Stimulated activated CD8-positive, alpha-beta memory T cell treated with anti-CD3 and anti-CD28 coated beads, Interleukin-12 subunit alpha, Interleukin-12 subunit beta, amount 100 ng/mL, for 1 hour (primary cell): ENCODE measurements at places on chromosomes 1 and 21.

DNA sequence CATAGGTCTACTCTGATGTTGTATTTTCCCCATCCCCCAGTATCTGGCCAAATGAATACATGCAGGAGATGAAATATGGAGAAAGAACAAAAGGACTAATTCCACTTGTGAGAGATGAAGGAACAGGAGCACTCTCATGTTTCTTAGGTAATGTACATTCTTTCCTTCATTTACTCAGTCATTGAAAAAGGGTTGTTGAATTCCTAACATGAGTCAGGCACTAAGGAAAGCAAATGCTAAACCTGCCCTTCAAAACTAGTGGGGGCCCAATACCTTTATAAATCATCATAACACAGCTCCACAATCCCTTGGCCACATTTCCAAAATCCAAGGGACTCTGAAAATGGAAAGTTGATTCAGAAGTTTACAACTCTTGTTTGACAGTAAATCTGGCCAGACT lies 94.3 kb downstream of the DIRAS3 start:
- no peak for DNase-seq

DNA sequence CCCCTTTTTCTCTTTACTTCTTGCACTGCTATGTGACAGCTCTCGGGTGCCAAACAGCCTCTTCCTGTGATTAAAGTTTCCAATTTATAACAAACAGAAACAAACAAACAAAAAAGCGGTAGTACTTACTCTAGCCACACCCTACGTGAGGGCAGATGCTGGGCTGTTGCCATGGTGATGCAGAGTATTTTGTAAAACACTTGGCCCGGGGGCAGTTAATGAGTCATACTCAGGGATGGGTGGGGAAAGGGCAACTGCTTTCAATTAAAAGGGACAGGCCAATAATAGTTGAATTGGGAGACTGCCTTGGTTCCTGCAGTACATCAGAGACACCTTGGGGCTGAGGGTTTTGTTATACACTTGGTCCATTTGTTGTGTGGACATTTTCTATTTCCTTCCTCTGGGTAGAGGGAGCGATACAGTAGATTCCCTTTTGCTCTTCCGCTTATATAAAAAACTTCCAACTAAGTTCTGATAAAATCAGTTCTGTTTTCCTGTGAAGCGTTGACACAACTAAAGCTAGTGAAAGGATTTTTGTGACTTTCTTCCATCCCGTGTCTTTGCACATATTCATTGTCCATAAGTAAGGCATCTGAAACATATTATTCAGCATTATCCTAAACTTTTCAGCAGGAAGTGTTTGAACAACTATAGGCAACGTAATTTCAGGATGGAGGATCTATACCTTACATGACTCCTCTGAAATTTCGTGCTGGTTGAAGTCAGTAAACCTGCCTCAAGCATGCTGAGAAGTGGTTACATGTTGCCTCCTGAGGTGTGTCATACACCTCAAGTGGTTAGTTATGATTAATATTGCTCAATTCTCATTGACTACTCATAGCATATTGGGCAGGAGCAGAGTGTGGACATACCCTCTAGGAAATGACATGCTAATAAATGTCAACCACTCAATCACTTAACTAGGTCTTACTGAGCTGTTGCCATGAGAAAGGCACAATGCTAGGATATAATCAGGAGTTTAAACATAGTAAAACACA lies 36.7 kb upstream of the THEM4 start:
- peak; percentile 77 for DNase-seq

- DNase-seq = no peak
Measured at GRCh38 chr21:39612233-39613040, at the start of gene B3GALT5. Gene B3GALT5 (plus strand): TSS chr21:39612940. CDS start chr21:39660560, 47,620 bp downstream.

- DNase-seq = no peak
Measured at GRCh38 chr1:59434336-59434735, 137.4 kb downstream of the FGGY start.

DNA sequence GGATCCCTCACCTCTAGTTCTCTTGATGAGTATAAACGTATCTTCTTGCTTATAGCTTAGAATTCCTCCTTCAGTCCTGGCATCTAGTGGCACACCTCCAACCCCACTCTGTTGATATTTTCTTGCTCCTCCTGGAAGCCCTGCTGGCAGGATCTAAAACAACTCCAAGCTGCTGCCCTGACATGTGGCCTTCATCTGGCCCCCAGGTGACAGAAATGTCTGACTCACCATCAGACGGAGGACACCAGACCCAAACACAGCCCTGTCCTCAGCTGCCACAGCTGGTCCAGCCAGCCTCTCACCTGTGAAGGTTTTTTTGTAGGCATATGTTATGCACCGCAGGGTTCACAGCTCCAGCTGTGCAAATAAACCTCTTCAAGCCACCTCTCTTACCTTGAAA lies 53.4 kb downstream of the KRTAP19-8 start:
- no peak for DNase-seq

DNA sequence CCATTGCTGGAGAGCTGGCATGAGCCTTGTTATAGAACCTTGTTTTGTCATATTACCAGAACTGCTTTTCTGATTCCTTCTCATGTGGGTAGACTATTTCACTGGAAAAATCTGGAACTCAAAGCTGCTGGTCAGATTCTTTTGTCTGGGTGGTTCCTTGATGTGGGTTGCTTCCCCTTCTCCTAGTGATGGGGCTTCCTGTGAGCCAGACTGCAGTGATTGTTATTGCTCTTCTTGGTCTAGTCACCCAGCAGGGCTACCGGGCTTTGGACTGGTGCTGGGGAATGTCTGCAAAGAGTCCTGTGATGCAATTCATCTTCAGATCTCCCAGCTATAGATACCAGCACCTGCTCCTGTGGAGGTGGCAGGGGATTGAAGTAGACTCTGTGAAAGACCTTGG lies 59.4 kb downstream of the GPR137B start:
- DNase-seq = no peak

- no peak for DNase-seq
Measured at GRCh38 chr1:162072740-162073139, 3.2 kb downstream of the NOS1AP start.

DNA sequence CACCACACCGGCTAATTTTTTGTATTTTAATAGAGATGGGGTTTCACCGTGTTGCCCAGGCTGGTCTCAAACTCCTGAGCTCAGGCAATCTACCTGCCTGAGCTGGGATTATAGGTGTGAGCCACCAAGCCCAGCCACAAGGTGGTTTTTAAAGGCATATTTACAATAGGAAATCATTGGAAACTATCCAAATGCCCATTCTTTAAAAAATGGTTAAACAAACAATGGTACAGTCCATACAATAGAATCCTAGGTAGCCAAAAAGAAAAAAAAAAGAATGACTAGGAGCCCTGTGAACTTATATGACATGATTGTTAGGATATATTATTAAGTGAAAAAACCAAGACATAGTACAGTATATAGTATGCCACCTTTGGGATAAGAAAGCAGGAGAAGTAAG lies 5.3 kb downstream of the ATP2B4 start:
- DNase-seq = no peak

GRCh38 chr1:81470275-81470674 lies 330.5 kb upstream of the ADGRL2 start:
- no peak for DNase-seq

DNA sequence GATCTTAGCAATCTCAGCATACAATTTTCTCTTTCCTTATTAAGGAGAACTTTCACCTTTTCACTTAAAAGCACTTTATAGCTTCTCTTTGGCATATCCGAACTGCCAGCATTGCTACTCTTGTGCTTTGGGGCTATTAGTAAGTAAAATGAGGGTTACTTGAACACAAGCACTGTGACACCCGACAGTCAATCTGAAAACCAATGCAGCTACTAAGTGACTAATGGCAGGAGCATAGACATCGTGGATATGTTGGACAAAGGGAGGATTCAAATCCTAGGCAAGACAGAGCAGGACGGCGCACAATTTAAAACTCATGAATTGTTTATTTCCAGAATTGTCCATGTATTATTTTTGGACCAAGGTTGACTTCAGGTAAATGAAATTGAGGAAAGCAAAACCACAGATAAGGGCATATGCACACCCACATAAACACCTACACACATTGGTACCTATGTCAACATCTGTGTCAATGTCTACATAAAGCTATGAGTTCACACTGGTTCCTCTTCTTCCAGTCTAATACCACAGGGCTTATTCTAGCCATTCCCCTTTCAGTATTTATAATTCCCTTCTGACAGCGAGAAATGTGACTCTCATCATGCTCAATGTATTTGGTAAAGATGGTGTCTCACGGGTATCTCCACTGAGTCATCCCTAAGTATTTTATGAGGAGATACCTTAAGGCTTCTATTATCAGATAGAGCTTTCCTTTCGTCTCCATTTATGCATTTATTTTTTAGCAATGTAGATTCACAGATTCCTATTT lies 75.3 kb upstream of the RALGPS2 start:
- no peak for DNase-seq

DNA sequence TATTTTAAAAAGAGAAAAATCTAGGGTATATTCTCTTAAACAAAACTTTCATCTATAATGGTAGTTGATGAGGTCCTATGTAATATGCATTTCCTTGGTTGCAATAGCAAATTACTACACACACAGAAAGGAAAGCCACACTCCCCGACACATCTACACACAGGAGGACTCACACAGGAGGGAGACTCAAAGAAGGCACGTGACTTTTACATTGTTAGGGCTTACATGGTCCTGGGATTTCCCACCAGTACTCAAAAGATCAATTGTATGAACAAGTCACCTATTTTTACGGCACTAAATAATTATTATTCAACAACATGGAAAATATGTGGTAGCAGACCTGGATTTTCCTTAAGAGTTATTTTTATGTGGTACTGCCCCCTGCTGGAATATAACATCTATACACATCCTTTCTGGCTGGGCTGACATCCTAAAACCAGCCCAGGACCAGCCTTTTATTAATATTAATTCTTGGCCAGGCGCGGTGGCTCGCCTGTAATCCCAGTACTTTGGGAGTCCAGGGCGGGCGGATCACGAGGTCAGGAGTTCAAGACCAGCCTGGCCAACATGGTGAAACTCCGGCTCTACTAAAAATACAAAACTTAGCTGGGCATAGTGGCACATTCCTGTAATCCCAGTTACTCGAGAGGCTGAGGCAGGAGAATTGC lies 33.9 kb upstream of the LGALS8 start:
- DNase-seq = no peak

- DNase-seq = no peak
Measured at GRCh38 chr1:241332987-241333386, 24.0 kb downstream of the RGS7 start.

DNA sequence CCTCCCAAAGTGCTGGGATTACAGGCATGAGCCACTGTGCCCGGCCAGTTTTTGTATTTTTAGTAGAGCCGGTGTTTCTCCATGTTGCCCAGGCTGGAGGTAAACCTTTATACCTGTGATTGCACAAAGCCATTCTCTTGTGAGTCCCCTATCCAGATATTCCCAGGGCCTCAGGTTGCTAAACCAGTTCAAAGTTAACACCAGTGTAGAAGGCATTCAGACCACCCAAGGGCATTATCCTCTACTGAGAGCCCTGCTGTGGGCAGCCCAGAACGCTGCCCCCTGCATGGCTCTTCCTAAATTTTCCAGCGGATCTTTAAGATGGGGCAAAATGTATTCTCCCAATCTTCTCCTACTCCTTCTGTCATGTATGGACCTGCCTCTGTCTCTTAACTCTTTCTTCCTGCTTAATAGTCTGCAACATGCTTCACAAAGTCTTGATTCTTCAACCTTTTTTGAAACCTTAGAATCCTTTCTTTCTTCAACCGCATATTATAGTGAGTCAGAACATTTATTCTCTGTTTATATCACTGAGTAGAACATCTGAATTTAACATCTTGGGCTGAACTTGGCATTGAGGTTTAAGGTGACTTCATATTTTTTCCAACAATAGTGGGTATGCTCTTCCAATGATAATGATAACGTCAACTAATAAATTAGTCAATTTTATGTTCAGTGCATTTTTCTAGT lies 36.0 kb downstream of the UBE4B start:
- no peak for DNase-seq

- no peak for DNase-seq
Measured at GRCh38 chr1:42359466-42359865, 21.1 kb upstream of the RIMKLA start.

GRCh38 chr1:153349363-153350320 lies 1.0 kb upstream of the PGLYRP4 start:
- DNase-seq = no peak

DNA sequence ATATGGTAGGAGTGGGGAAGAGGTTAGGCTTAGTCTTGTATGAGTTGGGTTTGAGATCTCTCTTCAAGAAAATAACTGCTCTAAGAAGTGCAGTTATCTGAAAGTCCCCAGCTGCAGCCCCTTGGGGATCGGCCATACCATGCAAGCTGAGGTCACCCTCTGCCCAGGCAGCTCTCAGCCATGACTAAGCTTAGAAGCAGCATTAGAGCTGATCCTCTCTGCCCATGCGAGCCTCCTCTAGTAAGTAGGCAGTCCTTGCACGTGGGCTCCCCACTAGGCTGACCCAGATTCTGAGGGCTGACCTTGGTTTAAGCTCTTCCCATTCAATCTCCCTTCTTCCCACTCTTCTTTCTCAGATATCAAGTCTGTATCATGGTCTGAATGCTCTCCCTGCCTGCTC lies 121.0 kb upstream of the UBE2U start:
- DNase-seq = no peak

DNA sequence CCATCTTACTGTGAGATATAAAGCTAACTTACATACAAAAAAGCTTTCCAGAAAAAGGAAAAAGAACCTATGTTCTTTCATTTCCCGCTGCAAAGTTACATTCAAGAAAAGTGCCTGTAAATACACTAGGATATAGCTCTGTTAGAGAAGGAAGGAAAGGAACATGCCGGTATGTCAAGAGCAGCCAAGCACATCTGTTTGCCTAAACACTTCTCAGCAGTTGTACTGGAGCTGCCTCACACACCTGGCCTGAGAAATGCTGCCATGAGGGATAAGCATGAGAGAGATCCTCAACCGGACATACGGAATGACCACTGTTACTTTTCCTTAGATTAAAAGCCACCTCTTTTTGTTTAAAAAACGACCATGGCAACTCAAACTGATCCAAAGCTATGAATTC lies 189.7 kb downstream of the RERE start:
- no peak for DNase-seq

GRCh38 chr21:38888991-38889561 lies 83.3 kb downstream of the ETS2 start:
- DNase-seq = no peak

GRCh38 chr1:204128964-204129896 lies 22.6 kb downstream of the ETNK2 start:
- DNase-seq = peak; percentile 41

DNA sequence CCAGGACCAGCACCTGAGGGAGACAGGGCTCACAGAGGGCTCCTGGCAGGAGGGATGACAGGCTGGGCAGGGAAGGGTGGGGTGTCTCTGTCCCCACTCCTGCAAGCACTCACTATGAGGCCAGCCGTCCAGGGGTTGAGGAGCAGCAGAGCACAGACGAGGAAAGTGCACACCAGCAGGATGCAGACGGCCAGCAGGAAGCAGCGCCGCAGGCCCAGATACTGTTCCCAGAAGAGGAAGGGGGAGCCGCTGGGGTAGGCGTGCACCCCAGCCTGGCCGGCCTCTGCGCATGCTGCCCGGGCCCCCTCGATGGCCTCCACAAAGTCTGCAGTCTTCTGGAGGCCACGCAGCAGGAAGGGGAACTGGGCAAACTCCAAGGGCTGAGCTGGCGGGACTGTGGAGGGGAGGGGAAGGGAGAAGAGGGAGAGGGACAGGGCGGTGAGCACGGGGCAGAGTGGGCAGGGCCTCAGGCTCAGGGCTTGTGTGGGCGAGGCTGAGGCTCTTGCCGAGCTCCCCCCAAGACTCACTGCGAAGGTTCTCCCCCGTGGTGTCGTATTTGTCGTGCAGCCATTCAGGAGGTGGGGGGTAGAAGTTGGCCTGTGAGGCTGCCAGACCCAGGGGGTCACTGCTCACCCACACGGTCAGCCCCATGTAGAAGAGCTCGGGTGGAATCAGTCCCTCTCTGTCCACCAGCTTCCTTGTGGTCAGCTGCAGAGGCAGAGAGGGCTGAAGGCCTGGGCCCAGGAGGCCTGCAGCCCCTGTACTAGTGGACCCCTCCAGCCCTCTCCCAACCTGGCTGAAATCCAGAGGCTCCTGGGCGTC lies 16.5 kb downstream of the PTCH2 start:
- DNase-seq = no peak
